ENCODE measurements at places on chromosomes 7 and 10. TPM values are rescaled to one million over a fixed set of nuclear protein-coding genes. Genes with fewer than 3 reads are reported as not detected.

WNT8B gene
- 0.10 TPM for polyA plus RNA-seq

C10orf90 gene
- 0.30 TPM for polyA plus RNA-seq

PRKAR2B gene
- 3.8 TPM for polyA plus RNA-seq

GRID1 gene
- 3.8 TPM for polyA plus RNA-seq

OR2A1 gene
- 0.63 TPM for polyA plus RNA-seq

EBLN1 gene
- polyA plus RNA-seq, result not detected

SORCS1 gene
- polyA plus RNA-seq, result 5.1 TPM

Measured in forelimb muscle (tissue), 1 donor.